DMS53 (cell line): ENCODE measurements at places on chromosomes 1 and 21.
A peak's percentile ranks its signal among the peaks of the same experiment; 100 is the strongest.

- no peak for DNase-seq
Observed at GRCh38 chr1:101379950-101380349, 143.1 kb downstream of the S1PR1 start.

- no peak for DNase-seq
Observed at GRCh38 chr1:224745924-224746323, 129.8 kb downstream of the CNIH3 start.

DNA sequence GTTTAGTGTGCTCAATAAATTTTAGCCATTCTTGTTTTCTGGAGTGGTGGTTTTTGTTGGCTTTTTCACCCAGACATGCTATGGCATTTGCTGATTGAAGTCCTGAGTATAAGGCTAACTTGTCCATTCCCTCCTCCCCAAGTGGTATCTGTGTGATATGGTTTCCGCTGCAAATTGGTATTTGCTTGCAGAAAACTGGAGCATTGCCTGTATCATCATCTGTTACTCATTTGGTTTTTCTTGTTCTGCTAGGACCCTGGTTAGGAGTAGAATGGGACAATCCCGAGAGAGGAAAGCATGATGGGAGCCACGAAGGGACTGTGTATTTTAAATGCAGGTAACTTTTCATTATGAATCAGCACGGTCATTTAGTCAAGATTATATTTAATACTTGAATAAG, 34.0 kb downstream of the TBCE start:
- no peak for DNase-seq

DNA sequence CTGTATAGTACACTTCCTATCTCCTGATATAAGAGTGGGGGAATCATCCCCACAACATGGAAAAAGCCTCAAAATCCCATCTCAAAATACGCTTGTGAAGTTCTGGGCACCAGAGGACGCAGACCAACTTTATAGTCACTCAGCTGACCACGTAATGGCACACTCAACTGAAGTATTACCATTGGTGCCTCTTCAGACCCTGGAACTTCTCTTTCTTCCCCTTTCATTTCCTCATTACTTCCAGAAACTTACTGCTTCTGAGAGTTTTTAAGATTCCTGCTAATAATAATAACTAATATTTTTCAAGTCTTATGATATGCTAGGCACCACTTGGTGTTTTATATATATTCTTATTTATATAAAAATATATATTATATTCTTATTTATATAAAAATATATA, 202.6 kb downstream of the PTPRC start:
- DNase-seq, result no peak

GRCh38 chr1:114003431-114003830, 24.2 kb downstream of the OLFML3 start:
- no peak for DNase-seq

- DNase-seq, result no peak
Observed at GRCh38 chr1:211677659-211678058, 2.2 kb upstream of the NEK2 start.

GRCh38 chr1:77739235-77739634, 20.4 kb downstream of the USP33 start:
- no peak for DNase-seq

DNA sequence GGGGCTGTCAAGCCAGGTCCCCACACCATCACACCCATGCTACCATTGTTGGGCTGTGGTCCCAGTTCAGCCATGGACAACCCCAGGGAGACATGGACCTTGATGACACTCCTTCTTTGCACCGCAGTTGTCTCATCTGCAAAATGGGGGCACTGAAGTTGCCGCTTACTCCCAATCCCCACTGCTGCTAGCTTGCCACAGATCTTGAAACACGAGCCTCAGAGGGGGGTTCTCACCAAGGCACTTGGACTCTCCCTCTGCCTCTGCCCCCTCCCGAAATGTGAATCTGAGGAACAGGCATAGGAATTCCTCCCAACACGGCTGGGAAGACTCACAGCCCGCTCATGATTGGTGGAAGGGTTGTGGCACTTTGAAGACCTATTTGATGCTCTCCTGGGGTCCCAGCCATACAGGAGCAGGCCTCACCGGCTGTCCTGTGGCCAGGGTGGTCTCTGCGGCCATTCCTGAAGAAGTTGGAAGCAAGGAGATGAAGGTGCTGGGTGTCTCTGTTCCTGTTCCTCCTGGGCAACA, 31.1 kb downstream of the RUNX3 start:
- DNase-seq, result no peak

DNA sequence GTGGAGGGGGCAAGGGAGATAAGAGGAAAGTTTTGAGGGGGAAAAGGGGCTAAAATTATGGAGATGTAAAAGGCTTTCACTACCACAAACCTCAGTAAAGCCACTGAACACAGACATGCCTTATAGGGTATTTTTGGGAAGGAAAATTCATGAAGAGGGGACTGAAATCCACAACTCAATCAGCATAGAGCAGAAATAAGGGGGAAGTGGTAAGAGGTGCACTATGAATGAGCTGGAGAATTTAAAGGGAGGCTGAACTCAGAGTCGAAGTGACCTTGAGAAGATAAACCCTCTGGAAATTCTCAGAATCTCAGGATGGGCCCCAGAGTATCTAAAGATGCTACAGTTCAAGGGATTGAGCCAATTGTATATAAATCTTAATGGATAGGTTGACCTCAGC, 15.3 kb downstream of the RHEX start:
- no peak for DNase-seq

- no peak for DNase-seq
Observed at GRCh38 chr1:165904948-165905347, 77.5 kb downstream of the UCK2 start.

- no peak for DNase-seq
Observed at GRCh38 chr1:172863031-172863430, 187.7 kb downstream of the TNFSF18 start.

- no peak for DNase-seq
Observed at GRCh38 chr1:89605692-89606091, 27.2 kb upstream of the LRRC8C start.

GRCh38 chr1:81760477-81761097, 40.1 kb upstream of the ADGRL2 start:
- DNase-seq, result peak; percentile 61

- DNase-seq, result no peak
Observed at GRCh38 chr21:15079269-15079668, 14.5 kb upstream of the NRIP1 start.

GRCh38 chr1:232792949-232793348, 12.3 kb upstream of the MAP10 start:
- no peak for DNase-seq

DNA sequence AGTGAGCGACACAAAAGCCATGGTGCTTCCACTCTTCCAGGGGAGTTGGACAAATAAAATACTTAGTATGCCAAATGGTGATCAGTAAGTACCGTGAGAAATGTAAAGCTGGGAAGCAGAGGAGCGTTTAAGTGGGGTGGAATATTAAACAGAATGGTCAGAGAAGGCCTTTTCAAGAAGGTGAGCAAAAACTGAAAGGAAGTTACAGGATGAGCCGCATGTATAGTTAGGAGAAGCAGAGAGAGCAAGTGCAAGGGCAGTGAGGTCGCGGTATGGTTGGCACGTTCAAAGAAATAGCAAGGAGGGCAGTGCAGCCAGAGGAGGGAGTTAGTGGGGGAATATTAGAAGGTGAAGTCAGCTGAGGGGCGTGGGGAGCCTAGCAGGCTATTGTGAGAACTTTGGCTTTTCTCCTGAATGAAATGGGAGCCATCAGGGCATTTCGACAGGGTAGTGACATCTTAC, 748 bp upstream of the ATP6V0B start:
- no peak for DNase-seq

DNA sequence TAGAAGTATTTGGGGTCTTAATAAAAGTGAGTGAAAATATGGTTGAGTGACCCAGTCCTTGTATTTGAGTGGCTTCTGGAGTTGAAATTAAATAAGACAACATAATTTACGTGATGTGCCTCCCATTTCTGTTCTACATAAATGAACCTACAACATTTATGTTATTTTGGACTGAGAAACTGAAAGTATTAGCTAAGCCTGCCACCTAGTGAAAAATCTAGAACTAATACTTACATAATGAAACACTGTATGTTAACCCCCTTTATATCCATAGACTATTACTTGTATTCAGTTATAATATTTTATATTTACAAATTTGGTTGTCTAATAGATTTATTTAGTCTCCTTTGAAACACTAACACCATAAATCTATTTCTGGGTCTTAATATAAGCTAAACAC, 298.9 kb downstream of the KCNT2 start:
- peak; percentile 68 for DNase-seq

DNA sequence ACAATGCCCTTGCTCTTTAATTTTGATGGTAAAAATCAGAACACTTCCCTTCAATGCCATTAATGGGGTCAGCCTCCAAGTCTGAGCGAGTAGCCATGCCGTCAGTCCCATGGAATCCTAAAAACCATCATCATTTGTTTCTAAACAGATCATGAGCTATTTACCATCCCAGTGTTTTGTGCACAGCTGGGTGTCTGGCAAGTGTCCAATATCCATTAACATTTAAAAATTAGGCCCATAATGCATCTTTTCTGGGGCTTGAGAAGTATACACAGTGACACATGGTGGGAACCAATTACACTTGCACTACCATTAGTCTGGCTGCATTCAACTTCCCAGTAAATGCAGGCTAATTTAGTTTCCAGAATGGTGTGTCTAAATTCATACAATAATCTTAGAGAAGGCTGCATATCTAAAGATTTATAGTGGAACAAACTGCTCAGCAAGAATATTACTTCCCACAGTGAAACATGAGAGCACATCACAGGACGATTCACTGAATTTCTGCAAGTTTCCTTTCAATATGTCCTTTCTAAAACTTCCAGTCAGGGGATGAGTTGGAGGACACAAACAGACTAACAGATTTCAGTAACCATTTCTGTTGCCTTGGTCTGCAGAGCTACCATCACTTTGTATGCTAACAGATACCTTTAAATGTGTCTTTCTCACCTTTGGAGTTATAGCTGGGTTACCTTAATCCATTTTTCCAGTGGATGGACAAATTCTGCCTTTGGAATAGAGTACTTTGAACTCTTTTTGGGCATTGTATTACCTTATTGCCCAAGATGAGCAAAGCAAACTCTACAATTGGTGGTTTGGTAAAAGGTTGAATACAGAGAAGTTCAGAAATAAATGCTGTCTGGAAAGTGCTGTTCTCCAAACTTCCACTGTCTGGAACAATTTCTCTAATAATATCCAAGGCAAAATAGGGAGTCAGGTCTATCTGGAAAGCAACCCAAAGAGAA, 258.0 kb downstream of the PTBP2 start:
- DNase-seq, result no peak

GRCh38 chr1:16231331-16232315, 5.4 kb downstream of the CPLANE2 start:
- DNase-seq, result no peak

DNA sequence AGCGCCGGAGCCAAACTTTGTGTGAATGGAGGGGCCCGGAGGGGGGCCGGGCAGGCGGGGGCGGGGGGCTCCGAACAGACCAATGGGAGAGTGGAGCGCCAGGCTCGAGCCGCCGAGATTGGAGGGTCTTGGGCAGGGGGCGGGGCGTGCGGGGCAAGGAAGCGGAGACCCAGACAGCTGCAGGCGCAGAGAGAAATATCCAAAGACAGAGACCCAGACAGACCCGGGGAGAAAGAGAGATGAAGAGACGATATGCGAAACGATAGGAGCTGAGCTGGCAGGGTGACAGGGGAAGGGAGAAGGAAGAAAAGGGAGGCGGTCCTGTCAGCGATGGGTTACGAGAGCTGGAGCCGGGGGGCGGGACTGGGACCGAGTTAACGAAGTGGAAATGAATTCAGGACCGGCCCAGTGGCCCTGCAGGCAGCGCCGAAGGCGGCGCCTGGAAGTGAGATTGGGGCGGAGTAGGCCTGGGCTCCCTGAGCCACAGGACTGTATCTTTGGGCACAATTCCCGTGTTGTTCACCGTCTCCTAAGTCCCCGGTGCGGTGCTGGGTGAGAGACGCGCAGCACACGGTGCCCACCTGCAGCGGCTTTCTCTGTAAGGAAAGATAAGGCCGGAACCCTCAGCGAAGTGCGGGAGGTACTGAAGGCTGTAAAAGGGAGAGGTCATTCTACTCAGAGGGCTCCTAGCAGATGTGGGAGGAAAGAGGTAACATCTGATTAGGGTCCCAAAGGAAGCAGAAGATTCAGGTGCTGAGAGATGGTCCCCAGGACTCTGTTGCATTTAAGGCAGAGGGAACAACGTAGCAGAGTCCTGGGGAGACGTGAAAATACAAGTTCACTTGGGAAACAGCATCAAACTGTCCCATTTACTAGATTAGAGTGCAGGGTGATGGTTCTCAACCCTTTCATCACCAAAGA, 543 bp upstream of the KCNJ10 start:
- DNase-seq, result peak; percentile 86

DNA sequence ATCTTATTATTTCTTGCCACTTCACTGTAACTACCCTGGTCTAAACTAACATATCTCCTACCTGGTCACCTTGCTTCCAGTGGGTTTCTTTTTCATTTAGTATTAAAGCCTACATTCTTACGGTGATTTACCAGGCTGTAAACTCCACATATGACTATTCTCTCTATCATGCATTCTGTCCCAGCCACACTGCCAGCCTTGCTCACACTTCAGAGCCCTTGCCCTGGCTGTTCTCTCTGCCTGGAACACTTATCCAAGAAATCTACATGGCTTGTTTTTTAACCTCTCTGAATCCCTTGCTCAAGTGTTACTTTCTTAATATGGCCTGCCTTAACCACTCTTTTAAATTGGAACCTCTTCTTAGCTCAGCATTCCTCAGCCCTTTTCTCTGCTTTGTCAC, 212.7 kb downstream of the GPR52 start:
- no peak for DNase-seq

DNA sequence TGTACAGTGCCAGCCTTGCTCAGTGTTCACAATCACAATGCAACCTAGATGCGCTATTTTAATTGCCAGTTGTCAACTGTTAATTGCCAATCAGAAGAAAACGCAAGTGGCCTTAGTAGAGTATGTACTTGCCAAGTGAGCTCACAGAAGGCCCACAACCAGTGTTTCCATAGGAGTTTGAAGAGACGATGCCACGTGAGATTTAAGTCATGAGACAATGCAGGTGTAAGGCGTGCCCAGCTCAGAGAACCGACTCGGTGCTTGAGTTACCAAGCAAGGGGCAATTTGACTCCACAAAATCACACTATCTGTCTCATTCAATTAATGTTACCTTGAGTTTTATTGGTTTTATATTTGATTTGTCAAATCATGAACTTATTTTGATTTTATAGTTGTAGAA, 65.6 kb downstream of the TEX35 start:
- no peak for DNase-seq

DNA sequence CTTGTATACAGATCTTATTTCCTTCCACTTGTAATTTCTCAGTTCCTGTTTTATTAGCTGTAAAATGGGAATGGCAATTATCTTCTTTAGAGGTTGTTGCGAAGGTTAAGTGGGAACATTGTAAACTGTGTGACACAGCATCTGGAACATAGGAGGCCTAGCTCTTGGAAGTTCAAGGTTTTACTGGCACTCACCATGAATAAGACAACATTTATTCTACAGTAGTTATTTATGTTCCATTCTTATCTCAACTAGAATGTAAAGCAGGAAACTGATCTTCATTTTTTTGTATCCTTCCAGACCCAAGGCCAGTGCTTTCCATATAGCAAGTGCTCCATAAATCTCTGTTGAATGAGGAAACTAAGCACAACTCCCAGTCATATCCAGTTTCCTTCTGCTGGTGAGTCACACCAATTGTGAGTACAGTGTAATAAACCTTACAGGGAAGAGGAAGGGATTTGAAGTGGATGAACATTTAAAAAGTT, 1.4 kb downstream of the BCL10 start:
- peak; percentile 94 for DNase-seq

- DNase-seq, result peak; percentile 87
Observed at GRCh38 chr21:38958323-38958705, 152.6 kb downstream of the ETS2 start.

GRCh38 chr1:7478809-7479499, 292.1 kb upstream of the VAMP3 start:
- DNase-seq, result peak; percentile 98
